ENCODE measurements at places on chromosomes 2 and 18. TPM values are rescaled to one million over a fixed set of nuclear protein-coding genes. Genes with fewer than 3 reads are reported as not detected.

DNA sequence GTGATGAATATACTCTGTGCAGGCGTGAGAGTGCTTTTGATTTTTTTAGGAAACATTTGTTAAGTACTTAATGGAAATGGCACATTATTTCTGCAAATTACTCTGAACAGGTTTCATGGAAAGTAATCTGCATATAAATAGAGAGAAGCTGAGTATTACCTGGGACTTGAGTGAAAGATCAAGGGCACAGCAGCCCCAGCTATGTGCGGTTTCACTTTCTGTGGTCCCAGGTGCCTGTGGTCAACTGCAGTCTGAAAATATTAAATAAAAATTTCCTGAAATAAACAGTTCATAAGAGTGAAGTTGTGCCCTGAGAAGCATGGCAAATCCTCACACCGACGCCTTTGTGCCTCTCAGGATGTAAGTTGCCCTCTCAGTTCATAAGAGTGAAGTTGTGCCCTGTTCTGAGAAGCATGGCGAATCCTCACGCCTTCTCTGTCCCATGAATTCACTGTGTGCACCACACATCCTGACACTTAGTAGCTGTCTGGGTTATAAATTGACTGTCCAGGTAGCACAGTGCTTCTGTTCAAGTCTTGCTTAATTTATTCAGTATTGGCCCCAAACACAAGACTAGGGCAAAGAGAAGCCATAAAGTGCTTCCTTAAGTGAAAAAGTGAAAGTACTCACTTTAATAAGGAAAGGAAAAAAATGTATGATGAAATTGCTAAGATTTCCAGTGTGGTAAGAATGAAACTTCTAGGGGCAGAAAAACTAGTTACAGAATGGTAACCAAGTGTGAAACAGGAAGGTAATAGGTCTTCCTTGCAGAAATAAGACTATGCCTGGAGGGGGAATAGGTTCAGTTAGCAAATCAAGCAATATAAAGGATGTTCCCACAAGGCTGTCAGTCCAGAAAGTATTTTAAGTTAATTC is 4.3 kb upstream of the SNTG2 start:
- peaks cover 5% of the 10 kb centered on the region for H3K27me3 ChIP-seq
- peaks cover 18% of the 10 kb centered on the region for H3K4me1 ChIP-seq
- H3K27ac ChIP-seq: no peak overlapping the region
- H3K36me3 ChIP-seq: no peaks in the 10 kb centered on the region
- no peak overlapping the region for H3K4me3 ChIP-seq

DNA sequence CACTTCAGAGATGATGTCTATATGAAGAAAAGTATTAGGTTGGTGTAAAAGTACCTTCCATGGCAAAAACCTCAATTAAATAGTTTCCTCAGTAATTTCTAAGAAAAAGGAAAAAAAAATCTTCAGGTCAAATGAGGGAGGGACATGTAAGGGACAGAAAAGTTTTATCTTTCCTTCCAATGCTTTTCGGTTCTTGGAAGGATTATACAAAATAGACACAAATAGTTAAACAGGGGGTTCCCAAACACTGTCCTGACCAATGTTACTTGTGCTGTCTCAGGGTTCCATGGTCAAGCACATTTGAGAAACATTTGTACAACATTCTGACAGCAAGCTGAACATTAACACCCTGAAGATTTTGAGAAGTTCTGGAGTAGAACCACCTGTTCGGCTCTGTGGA is 22.0 kb downstream of the ERMN start:
- H3K36me3 ChIP-seq: no peaks in the 10 kb centered on the region
- no peaks in the 10 kb centered on the region for H3K27me3 ChIP-seq
- no peak for DNase-seq
- no peak overlapping the region for H3K4me3 ChIP-seq

- H3K36me3 ChIP-seq: no peaks in the 10 kb centered on the region
- no peak overlapping the region for H3K4me3 ChIP-seq
- H3K27ac ChIP-seq: no peak overlapping the region
Measured at GRCh38 chr18:1952486-1952885, 618.8 kb downstream of the METTL4 start.

DNA sequence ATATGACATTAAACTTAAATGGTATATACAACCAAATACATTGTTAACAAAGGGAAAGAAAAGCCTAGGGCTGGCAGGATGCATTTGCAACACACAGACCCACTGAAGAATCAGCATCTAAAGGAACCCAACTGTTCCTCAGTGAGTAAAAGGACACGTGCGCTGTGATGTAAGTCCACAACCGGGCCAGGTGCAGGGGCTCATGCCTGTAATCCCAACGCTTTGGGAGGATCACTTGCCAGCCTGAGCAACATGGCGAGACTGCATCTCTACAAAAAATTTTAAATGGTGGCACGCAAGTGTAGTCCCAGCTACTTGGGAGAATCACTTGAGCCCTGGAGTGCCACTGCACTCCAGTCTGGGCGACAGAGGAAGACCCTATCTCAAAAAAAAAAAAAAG is 3.9 kb downstream of the DTNB start:
- peaks cover 35% of the 10 kb centered on the region for H3K4me1 ChIP-seq
- no peak overlapping the region for H3K4me3 ChIP-seq
- DNase-seq: no peak
- no peaks in the 10 kb centered on the region for H3K27me3 ChIP-seq
- no peak overlapping the region for H3K27ac ChIP-seq
- no peaks in the 10 kb centered on the region for H3K36me3 ChIP-seq

DNA sequence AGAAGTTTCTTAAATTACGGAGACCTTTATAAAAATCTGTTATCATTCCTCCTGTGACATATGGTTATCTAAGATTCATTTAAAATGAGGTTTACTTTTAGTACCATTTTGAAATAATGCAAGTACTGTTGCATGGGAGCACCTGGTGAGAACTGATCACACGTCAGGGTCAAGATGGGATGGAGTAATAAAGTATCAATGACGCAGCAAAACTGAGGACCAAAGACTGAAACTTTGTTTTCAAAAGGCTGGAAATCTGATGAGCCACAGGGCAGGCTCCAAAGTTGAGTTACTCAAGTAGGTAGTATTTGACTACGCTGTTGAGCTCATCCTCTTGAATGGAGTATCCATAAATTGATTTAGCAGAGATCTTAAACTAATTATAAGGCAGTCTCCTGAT is 411.9 kb upstream of the ZNF804A start:
- H3K4me1 ChIP-seq: no peaks in the 10 kb centered on the region
- DNase-seq: no peak
- H3K36me3 ChIP-seq: no peaks in the 10 kb centered on the region
- no peak overlapping the region for H3K27ac ChIP-seq

DNA sequence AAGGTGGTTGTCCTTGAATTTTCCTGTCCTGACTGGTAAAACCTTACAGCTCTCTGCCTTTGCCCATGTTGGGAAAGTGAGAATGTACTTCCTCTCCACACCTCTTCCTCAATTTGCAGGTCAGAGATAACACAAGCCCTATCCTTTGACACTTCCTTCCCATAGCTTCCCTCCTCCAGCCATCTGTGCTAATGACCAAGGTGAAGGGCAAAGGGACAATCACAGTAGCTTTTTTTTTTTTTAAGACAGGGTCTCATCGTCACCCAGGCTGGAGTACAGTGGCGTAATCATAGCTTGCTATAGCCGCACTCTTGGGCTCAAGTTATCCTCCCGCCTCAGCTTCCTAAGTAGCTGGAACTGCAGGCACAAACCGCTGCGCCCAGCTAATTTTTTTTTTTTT is 24.3 kb upstream of the STPG4 start:
- no peaks in the 10 kb centered on the region for H3K36me3 ChIP-seq
- no peaks in the 10 kb centered on the region for H3K27me3 ChIP-seq
- no peak overlapping the region for H3K27ac ChIP-seq
- no peak overlapping the region for H3K4me3 ChIP-seq
- H3K4me1 ChIP-seq: peaks cover 15% of the 10 kb centered on the region
- no peak for DNase-seq

- H3K27me3 ChIP-seq: no peaks in the 10 kb centered on the region
- no peaks in the 10 kb centered on the region for H3K36me3 ChIP-seq
- no peak for DNase-seq
- no peaks in the 10 kb centered on the region for H3K4me1 ChIP-seq
Measured at GRCh38 chr2:198880421-198880820, 577.3 kb downstream of the SATB2 start.

GRCh38 chr18:25176518-25177042 is 175.4 kb downstream of the ZNF521 start:
- no peaks in the 10 kb centered on the region for H3K27me3 ChIP-seq
- H3K4me1 ChIP-seq: no peaks in the 10 kb centered on the region
- no peak overlapping the region for H3K4me3 ChIP-seq
- no peak for DNase-seq
- no peak overlapping the region for H3K27ac ChIP-seq

DNA sequence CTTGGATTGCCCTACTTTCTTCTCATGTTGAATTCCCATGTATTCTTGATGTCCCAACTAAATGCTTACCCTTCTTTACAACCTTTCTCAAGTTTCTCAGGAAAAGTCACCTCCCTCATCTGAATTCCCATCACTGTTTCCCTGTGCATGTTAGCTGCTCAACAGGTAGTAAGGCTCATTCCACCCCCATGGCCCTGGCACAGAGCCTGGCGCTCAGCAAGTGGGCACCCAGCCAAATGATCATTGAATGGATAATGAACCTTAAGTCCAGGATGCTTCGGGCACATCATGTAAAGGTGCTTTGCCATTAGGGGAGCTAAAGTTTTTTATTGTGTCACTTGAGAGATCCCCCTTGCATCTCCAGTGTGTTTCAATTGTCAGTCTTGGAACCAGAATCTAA is 124.0 kb downstream of the PKP4 start:
- DNase-seq: no peak
- no peak overlapping the region for H3K4me3 ChIP-seq
- H3K36me3 ChIP-seq: no peaks in the 10 kb centered on the region
- H3K4me1 ChIP-seq: no peaks in the 10 kb centered on the region

DNA sequence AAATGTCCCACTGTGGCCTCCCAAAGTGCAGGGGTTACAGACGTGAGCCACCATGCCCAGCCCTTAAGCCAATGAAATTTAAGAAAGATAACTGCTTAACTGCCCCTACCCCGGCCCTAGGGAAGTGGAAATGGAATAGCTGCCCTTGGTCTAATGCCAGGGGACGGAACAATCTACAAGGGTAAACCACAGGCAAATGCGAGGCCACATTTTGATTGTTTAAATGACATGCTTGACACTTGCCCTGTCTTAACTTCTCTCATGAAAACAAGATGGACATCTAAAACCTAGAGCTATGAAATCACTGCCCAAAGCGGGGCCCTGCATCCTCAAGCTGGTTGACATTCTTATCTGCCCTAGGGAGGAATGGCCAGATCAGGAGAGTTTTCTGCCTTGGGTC is 5.5 kb upstream of the ITSN2 start:
- no peak for DNase-seq
- H3K4me1 ChIP-seq: peaks cover 16% of the 10 kb centered on the region
- no peaks in the 10 kb centered on the region for H3K27me3 ChIP-seq
- no peak overlapping the region for H3K4me3 ChIP-seq
- H3K36me3 ChIP-seq: no peaks in the 10 kb centered on the region

Gene VPS4B
- 23.7 TPM for total RNA-seq

Gene SPP2
- not detected for total RNA-seq

Gene FSHR
- not detected for total RNA-seq

Data from stomach (tissue), 19 donors.